ENCODE measurements at places on chromosomes 16 and 17.

GRCh38 chr17:77036841-77037381, 103.9 kb upstream of the SEC14L1 start:
- no peak for DNase-seq

GRCh38 chr16:81431554-81432353, 12.9 kb upstream of the CMIP start:
- DNase-seq = no peak

- no peak for DNase-seq
These were observed 13.2 kb downstream of the RPH3AL start for GRCh38 chr17:339193-340061.

DNA sequence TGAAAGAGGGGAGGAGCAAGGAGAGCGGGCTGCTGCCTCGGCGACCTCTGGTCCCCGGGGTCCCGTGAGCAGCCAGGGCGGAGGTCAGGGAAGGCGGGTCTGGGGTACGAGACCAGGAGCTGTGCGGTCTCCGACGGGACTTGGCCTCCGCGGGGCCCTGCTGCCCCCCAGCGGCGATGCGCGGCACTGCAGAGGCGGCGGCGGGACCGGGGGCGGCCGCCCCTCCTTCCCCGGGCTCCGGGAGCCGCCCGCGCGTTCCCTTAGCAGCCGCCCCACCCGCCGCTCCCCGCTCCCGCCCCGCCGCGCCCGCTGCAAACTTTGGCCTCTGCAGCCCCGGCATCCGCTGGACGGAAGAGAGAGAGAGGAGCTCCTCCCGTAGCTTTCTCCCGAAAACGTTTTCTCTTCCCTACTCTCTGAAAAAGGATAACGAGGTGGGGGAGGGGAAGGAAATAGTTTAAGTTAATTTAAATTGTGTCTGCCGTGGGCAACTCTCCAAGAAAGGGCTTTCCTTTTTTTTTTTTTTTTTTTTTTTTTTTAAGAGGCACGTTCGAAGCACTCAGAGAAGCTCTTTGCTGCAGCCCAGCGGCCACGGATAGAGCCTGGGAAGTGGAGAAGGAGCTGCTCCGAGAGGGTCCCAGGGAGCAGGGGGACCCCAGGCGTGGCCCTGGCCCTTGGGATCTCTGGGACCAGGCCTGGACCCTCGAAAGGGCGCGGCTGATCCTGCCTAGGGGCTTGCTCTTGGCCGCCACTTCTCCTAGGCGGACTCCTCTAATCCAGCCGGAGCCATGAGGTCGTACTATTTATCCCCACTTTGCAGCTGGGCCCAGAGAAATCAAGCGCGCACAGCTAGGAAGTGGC, 43.2 kb downstream of the C16orf82 start:
- peak; percentile 73 for DNase-seq

DNA sequence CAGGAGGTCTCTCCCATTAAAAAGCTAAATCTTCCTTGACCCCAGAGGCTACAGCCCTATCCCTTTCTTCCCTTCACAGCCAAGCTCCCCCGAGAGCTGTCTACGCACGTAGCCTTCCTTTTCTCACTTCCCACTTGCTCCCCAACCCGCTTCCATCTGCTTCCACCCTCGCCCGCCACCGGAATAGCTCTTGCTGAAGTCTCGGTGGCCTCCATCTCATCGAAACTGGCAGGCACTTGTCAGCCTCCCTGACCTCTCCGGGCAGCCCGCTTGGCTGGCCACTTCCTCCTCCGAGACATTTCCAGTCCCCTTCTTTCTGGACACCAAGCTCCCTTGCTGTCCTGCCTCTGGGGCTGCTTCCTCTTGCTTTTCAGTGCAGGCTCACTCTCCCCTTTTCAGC, 10.7 kb upstream of the EPOP start:
- DNase-seq = no peak

Data from LoVo (cell line).